Activated CD4-positive, alpha-beta T cell treated with anti-CD3 and anti-CD28 coated beads, Interleukin-10, Interleukin-2, amounts not matched to agents 100 ng/mL and 50 ng/mL, durations not matched to agents 16 hours and 8 hours (primary cell): ENCODE measurements at places on chromosomes 6 and 20.

- DNase-seq, result no peak
These were observed 398.4 kb downstream of the TBC1D32 start for GRCh38 chr6:120935908-120936307.

- DNase-seq, result no peak
These were observed 93.7 kb upstream of the CD83 start for GRCh38 chr6:14023855-14024254.

DNA sequence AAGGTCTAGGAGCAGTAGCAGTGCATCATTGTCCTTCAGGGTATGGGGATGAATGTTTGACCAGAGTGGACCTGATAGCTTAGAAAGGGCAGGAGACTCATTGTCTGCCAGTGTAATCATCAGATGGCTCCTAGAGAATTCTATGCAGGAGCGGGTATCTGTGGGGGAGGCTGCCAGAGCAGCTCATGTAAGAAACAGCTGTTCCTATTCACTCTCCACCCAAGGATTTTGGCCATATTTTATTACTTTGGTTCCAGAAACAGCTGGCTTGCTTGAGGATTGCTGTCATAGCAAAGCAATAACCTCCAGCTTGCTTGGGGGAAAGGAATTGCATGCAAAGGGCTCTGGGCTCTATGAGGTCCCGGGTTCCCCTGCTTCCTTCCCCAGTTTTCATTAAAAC is 44.1 kb downstream of the RALY start:
- no peak for DNase-seq

- no peak for DNase-seq
These were observed 47.1 kb upstream of the PMEPA1 start for GRCh38 chr20:57756921-57757320.

DNA sequence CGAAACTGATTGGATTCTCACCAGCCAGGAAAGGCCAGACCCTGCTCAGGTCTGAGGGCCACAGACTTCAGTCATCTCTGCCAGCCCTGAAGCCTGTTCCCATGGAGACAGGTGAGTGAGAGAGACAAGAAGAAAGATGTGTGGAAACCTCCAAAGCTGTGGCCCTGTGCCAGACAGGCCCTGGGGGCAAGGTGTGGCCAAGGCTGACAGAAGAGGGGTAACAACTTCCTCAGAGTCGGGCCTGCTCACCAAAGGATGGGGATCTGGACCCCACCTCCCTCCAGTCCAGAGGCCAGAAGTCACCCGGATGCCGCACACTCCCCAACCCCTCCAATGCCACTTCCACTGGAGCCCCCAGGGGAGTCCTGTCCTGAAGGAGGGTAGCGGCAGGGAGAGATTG is 73.6 kb downstream of the MDGA1 start:
- no peak for DNase-seq

DNA sequence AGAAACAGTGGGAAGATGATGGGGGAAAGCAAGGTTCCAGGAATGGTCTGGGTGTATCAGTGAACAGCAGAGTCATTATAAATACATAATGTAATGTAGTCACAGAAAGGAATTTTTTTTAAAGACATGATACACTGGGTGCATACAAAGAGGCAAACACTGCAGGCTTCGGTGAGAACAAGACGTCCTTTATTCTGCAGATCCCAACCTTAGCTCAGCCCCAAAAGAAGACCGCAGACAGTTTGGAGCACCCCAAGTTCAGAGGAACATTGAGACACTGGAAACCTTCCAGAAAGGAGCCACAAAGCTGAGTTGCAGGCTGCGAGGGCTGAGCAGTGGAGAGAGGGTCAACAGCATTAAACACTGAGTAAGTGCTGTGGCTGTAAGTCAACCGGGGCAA is 30.6 kb upstream of the FOXC1 start:
- DNase-seq, result no peak

DNA sequence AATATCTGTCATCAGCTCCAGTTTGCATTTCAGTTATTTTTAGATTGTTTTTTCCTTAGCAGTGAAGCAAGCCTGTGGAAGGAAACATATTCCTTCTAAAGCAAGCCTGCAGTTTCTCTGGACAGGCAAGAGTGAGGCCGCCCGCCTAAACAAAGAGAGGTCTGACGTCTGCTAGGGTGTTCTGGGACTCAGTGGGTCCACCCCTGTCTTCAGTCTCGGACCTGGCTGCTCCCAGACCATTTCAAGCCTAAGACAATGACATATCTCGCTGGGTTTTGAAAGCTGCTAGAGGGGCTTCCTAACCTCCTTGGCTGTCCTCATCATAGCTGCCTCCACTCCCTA is 36.8 kb upstream of the RNF24 start:
- DNase-seq, result no peak

DNA sequence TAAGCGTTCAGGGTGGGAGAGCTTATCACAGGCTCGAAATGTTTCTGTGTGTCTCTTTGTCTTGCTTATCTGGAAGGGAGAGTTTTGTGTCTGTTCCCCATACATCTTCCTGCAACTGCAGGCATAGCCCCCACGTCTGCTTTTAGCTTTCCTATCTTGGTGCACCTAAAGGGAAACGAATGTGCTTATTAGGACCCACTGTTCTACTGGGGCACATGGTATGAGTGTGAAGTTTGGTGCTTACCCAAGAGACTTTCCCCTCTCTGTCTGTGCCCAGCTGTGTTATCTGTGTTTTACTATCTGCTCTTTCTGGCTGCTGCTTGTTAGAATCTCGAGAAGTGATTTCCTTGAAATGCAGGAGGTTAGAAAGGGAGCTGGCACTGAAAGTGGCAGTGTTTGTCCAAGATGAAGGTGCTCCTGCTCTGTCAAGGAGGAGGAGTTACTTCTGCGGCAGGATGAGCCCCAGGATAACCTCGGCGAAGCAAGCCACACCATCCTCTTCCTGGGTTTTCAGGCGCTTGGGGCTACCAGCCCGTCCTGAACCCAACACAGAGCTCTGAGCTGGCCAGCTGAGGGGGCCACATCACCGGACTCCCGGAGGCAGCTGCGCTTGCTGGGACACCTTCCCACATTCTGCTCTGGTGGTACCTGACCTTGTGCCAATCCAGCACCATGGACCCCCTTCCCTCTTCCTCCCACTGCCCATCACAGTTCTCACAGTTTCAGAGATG is 23.4 kb downstream of the DYNLT1 start:
- no peak for DNase-seq

DNA sequence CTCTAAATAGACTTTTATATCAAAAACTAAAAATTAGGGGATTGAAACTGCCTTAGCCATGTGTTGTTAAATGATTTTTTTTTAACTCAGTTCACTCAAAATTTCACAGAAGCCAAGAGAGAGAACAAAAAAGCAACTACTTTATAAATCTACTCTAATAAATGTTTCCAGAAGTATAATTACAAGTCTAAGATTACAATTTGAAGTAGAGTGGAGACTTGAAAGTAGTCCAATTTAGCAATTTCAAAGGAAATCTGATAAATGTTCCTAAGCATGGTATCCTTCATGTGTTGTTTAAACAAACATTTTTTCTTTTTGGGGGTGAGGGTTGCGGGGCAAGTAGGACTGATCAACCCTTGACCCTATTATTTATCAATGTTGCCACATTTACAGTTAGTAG is 72.6 kb downstream of the PHIP start:
- no peak for DNase-seq

DNA sequence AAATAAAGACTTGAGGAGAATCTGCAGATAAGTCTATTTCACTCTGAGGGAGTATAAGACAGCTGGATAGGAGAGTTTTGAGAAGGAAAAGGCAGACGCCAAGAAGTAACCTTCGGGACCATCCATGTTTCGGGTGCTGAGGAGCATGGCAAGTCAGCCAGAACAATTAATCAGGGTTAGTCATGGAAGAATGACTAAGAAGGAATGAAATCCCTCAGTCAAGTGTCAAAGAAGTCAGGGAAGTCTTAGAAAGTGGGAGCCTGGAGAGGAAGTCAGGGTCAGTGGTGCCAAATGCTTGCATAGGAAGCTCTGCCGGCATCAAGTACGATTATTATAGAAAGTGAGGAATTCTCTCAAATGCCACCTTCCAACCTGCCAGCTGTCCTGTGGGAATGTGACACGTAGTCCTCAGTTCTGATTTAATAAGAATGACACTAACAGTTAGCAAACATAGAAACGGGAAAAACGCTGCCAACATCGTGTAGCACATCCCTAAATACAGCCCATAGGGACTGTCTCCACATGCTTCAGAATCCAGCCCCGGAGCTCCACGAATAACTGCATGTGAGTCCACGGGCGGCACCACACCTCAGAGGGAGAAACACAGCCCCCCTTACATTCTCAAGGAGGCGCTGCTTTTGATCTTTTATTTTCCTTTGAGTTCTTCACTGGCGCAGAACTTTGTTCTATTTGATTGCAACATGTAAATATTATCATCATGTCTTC is 602.7 kb downstream of the PRKN start:
- no peak for DNase-seq

- peak; percentile 9 for DNase-seq
These were observed 42.4 kb downstream of the SNX14 start for GRCh38 chr6:85551264-85551663.

- no peak for DNase-seq
These were observed 47.4 kb downstream of the AIG1 start for GRCh38 chr6:143107911-143108761.

DNA sequence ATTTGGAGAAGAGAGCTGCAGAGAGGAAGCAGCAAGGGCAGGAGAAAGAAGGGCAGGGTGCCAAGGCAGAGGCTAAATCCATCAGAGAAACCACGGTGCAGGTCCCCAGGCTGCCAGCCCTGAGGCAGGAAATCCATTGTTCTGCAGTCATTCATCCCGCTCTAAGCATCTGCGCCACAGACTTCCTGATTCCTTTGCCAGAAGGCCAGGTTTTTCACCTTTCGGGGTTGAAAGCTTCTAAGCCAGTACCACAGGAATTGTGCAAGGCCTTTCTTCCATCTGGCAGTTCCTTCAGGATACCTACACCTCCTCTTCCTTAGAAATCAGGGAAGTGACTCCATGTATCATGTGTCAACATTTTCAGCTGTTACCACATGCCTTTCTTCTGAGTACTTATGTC is 45.6 kb downstream of the ADGRF5 start:
- no peak for DNase-seq

DNA sequence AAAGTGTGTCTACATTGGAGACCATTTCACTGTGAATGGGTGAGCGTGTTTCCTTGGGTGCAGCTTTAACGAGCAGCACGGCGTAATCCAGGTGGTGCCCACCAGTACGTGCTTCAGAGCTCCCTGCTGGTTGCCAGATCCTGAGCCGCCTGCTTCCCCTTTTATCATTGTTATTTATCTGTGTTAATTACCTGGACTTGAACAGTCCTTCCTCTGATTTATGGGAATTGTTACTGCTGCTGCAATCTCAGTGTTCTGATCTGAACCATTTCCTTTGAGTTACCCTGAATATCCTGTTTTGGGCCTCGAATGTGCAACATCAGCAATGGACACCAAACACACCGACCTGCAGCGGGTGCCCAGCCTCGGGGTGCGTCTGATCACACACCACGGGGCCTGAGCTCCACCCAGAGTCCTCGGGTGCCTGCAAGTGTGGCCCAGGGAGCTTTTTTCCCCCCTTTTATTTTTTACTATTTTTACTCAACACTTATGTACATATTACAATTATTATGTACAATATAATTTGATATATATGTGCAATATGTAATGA is 81.3 kb downstream of the RPP40 start:
- no peak for DNase-seq

GRCh38 chr20:31676609-31676989 is 38.9 kb downstream of the COX4I2 start:
- peak; percentile 18 for DNase-seq

- DNase-seq, result no peak
These were observed 3.7 kb upstream of the RAET1E start for GRCh38 chr6:149901444-149902140.

DNA sequence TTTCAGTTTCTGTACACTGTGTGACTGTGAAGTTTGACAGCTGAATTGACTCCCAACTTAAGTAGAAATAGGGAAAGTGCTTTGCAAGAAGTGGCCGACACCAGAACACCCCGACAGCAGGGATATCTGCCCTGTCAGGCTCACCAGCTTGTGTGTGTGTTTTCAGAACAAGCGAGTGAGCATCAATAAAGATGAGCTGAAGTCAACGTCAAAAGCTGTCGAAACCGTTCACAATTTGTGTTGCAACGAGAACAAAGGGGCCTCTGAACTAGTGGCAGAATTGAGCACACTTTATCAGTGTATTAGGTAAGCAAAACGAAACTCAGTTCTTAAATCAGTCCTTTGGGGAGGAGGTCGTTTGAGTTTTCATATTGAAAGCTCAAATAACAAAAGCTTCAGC is 10.7 kb downstream of the NELFCD start:
- DNase-seq, result no peak

DNA sequence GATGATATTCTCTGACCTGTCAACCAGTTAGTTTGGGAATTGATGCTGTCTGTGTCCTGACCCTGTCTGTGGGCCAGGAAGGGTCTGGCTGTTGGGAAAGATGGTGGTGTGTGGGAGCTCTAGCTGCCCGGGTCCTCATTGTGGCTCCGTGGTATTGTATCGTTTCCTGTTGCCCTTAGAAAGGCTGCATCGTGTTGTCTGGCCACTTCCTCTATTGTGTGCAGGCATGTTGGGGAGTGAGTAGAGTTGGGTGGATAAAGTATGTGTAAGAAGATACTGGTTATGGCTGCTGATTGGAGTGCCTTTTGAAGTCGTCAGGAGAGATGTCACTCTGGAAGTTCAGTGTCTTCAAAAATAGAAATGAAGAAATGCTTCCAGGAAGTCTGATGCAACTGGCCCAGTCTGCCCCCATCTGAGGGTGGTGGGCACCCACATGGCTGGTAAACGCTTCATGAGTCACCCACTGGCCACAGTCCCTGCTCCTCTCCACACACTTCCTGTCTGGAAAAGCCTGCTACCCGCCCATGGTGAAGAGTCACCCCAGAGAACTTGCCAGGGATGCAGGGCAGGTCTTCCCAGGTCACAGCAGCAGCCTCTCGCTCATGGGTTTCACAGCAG is 27.9 kb downstream of the PPARD start:
- peak; percentile 70 for DNase-seq

DNA sequence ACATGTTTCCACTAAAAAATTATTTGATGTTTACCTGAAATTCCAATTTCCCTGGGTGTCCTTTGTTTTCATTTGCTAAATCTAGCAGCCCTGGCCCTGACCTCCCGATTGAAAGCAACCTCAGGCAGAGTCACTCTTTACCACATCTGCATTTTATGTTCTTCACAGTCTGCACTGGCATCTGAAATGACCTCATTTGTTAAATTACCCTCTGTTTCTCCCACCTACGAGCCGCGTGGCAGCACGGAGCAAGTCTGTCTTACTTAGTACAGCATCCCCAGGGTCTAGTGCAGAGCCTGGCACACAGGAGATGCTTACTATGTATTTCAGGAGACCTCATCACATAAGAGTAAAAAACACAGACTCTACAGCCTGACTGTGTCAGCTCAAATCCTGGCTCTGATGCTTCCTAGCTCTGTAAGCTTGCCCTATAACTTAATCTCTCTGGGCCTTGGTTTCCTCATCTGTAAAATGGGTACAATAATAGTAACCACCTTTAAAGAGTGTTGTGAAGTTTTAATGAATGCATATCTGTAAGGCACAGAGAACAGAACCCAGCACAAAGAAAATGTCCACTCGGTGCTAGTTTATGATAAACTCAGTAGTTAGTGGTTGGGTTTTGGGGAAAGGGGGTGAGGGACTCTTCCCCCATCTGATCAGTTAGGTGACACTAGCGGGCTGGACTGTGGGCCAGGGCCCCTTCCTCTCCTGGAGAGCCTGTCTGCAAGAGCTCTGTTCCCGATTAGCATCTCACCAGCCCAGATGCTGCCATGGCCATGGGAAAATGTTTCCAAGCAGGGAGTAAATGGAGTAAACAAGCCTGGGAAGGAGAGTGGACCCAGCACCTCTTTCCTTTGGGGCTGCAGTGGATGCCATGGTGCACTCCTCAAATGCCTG is 88.2 kb downstream of the PREX1 start:
- DNase-seq, result peak; percentile 81

GRCh38 chr20:38115205-38115604 is 49.9 kb downstream of the TGM2 start:
- no peak for DNase-seq

- no peak for DNase-seq
These were observed 3.1 kb downstream of the KLHL32 start for GRCh38 chr6:96927660-96928059.
